ENCODE measurements at places on chromosomes 16 and 17. TPM values are rescaled to one million over a fixed set of nuclear protein-coding genes. Genes with fewer than 3 reads are reported as not detected.

GRCh38 chr17:70288540-70289290 lies 119.4 kb downstream of the KCNJ2 start:
- DNase-seq, result no peak

- no peak for DNase-seq
Observed at GRCh38 chr16:27924411-27925118, 138.9 kb downstream of the GSG1L start.

GRCh38 chr16:1526608-1527555 lies 6.6 kb upstream of the TMEM204 start:
- no peak for DNase-seq

DNA sequence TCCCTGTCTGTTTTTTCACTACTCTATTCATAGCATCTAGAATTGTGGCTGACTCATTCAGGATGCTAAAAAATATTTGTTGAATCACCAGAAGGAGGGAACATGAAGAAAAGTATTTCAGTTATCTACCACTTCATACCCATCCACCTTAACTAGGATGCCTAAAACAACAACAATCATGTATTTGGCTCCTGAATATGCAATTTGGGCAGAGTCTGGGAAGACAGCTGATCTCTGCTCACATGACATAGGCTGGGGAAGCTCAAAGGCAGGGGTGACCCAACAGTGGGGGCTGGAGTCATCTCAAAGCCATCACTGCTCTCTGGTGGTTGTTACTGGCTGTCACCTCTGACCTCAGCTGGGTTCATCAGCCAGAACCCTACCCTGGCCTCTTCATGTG lies 80.1 kb upstream of the RPL38 start:
- DNase-seq, result no peak

GRCh38 chr17:1123921-1124715 lies 55.7 kb downstream of the ABR start:
- DNase-seq, result no peak

DNA sequence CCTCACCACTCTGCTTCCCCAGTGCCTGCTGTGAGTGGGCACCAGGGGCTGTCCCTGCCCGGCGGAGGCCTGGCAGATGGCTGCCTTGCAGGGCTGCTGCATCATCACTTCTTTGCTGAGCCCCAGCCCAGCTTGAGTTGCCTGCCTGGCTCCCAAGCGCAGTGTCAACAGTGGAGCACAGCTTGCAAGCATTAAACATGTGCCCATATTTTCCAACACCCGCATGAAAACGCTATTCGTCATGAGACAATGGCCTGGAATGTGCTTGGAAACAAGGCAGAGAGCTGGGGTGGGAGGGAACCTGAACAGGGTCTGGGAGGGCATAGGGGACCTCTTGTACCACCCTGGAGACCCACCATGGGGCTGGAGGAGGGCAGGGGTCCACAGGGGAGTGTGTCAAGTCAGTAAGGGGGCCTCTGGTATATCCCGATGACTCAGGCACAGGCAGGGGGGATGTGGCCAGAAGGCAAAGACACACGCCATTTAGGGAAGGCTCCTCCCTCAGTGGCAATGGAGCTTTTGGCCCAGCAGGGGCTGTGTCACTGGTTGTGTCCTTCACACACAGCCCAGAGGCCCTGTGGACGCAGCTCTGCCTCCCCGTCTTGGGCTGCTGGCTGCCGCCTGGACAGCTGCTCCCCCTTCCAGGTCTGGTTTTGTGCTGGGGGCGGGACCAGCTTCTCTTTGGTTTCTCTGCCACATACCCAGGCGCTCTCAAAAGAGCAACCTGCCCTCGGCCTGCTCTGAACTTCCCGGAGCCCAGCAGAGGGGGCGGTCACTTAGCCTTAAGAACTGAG lies 17.4 kb upstream of the MTSS2 start:
- DNase-seq, result no peak

- DNase-seq, result no peak
Observed at GRCh38 chr17:57663326-57664070, 81.6 kb downstream of the CCDC182 start.

DNA sequence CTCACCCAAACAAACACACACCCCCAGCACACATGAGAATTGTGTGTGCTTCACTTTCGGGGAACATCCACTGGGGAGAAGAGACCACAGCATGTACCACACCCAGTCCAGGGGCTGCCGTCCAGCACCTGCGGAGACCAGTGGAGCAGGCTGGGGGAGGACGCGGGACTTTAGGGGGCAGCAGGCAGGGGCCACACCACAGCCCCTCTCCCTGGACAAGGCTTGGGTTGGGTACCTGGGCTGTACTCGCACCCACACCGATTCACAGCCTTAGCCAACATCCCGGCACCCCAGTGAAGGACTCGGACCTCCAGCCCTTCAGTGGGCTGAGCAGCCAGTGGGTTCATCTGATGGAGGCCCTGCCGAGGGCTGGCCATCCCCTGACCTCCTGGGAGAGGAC lies 63.3 kb downstream of the RBFOX3 start:
- DNase-seq, result no peak

GRCh38 chr16:82675300-82675699 lies 48.5 kb downstream of the CDH13 start:
- DNase-seq, result no peak

DNA sequence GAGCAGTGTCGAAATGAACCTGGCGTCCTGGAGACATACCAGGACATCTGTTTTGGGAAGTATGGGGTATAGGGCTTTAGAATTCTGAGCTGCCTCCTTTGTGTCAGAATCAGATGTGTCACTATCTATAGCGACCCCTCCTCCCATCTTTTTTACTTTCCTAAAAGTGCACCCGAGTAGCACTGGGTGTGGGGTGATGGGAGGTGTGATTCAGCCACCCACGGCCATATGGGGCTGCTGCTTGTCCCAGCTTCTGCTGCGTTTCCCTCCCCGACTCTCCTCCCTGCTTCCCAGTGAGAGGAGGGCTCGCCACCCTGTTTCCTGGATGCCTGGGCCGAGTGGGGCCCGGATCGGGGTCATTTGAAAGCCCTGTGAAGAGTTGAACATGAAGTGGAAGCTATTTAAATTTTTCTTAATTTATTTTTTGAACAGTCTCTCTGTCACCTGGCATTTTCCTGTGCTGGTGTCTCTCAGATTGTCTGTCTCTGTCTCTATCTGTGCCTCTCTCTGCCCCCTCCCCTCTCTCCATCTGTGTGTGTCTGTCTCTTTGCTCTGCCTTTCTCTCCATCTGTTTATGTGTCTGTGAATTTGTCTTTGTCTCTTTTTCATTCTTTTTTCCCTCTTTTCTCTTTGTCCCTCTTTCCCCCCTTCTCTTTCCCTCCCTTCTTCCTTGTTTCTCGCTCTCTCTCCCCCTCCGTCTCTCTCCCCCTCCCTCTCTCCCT lies 638.8 kb upstream of the EEF2KMT start:
- no peak for DNase-seq

DNA sequence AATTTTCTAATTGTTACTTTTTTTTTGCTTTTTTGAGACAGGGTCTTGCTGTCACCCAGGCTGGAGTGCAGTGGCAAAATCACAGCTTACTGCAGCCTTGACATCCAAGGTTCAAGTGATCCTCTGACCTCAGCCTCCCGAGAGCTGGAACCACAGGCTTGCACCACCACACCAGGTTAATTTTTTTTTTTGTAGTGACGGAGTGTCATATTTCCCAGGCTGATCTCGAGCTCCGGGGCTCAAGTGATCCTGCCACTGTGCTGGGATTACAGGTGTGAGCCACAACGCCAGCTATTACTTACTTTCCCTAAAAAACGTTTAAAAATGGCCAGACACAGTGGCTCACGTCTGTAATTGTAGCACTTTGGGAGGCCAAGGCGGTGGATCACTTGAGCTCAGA lies 6.6 kb downstream of the NPLOC4 start:
- no peak for DNase-seq

- DNase-seq, result no peak
Observed at GRCh38 chr17:30413109-30413508, 34.4 kb downstream of the CPD start.

DNA sequence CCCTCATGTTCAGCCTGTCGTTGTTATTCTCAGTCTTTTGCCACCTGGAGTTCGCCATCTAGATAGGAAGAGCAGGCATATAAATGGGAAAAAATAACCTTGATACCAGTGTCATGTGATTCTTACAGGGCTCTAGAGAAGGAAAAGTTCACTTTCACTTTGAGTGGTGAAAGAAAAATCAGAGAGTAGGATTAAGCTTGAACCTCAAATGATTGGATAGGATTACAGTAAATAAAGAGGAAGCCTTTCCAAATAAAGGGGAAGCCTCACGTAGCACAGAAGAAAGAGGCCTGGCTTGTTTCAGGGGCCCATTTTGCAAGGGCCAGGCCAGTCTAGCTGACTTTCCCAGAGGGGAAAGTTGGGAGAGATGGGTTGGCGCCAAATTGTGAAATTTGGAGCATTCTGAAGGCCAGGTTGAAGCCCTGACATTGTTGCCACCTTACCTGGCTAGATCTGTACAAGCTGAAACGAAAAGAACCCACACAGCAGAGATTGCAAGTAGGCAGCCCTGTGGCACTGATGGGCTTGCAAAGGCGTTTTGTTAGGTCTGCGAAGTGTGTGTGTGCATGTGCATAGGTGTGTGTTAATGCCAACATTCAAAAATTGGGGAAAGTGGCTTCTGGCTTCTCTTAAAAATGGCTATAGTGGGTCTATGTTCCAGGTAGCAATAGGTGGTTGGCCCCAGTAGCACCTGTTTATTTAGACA lies 38.8 kb downstream of the TMC6 start:
- DNase-seq, result no peak

DNA sequence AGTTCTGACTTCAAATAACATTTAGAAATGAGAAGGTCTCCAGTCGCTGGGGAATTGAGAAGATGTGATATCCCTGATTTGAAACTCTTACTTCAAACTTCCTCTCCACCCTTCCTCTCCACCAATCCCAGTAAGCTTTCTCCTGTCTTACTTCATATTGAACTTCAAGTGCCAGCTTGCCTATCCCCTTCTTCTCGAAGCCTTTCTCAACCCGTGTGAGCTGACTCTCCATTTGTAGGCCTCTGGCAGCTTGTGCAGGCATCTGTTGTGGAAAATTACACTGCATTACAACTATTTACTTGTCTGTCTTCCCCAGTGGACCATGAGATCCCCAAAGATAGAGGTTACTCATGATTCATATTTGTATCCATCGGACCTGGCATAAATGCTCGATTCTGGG lies 280.8 kb upstream of the CDH5 start:
- DNase-seq, result no peak

- DNase-seq, result no peak
Observed at GRCh38 chr17:9424071-9424640, 151.5 kb downstream of the STX8 start.

GRCh38 chr17:55740511-55741355 lies 10.1 kb upstream of the PCTP start:
- DNase-seq, result no peak

DNA sequence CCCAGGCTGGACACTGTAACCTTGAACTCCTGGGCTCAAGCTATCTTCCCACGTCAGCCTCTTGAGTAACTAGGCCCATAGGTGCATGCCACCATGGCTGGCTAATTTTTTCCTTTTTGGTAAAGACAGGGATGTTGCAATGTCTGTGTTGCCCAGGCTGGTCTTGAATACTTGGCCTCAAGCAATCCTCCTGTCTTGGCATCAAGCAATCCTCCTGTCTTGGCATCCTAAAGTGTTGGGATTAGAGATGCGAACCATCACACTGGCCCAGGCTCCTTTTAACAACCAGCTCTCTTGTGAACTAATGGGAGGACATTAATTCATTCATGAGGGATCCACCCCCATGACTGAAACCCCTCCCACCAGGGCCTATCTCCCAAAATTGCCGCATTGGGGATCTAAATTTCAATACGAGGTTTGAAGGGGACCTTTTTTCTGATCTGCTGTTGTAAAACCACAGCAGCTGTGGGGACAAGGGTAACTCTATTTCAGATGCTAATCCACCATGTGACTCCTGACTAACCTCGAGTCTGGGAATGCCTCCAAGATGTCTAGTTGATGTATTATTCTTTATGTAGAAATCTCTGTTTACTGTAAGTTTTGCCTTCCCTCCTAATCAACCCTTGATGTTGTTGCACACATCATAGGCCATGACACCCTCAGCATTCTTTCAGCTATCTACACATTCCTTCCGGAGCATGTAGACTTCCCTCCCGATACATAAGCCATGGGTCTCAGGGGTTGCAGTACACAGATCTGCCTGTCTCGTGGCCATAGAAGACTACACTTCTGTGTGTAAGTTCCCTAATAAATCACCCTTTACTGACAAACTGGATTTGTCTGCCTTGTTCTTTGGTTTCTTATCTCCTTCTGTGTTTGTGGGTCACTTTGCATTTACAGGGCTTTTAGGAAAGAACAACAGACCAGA lies 37.6 kb downstream of the RNF112 start:
- DNase-seq, result no peak

GRCh38 chr16:10552998-10553491 lies 27.4 kb downstream of the EMP2 start:
- peak; percentile 66 for DNase-seq

DNA sequence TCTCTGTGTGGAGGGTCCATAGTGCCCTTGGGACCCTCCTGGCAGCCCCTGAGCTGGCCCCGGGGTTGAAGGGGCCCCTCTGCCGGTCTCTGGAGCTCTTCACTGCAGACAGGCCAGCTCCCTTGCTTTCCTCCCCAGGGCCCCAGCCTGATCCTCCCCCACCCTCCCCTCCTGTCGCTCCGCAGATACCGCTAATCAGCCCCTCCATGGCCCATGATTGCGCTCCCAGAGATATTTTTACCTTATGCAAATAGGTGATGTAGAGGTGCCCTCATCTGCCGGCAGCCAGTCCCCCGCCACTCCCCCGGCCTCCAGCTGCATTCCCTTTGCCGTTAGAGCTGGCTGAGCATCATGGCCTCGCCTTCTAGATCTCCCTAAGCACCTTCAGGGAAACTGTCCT lies 9.2 kb downstream of the MMP15 start:
- DNase-seq, result no peak

DNA sequence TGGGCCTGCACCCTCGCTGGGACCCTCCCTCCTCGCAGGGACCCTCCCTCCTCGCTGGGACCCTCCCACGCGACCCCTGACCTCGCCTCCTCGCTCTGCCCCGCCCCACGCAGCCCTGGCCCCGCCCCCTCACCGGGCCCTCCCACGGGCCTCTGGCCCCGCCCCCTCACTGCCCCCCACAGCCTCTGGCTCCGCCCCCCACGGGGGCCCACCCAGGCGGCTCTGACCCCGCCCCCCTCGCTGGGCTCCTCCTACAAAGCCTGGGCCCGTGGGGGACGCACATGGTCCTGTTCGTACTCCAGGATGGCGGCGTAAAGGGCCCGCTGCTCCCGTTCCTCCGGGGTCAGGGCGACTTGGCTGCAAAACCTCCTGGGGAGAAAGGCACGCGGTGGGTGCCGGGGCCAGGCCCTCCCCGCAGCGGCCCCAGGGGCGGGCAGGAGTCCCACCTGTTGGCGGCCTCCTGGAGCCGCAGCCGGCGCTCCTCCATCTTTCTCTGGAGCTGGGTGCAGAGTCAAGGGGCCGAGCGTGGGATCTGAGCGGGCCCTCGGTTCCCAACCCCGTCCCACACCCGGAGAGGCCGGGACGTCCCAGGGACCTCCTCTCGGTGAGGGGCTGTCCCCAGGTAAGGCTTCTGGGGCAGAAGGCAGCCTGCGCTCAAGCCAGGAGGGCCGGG lies 9.0 kb downstream of the VPS9D1 start:
- DNase-seq, result peak; percentile 81

Gene SDK2
- total RNA-seq, result 17.2 TPM

Gene TNK1
- 4.3 TPM for total RNA-seq

Gene SALL1
- total RNA-seq, result not detected

Gene CD300E
- 0.54 TPM for total RNA-seq

Gene C1QL1
- total RNA-seq, result not detected

Gene TSNAXIP1
- total RNA-seq, result 0.54 TPM

Gene TP53TG3C
- total RNA-seq, result not detected

Gene SSTR5
- not detected for total RNA-seq

All from hematopoietic multipotent progenitor cell (in vitro differentiated cells).